ENCODE measurements at places on chromosomes 7 and 10.
A peak's percentile ranks its signal among the peaks of the same experiment; 100 is the strongest.

DNA sequence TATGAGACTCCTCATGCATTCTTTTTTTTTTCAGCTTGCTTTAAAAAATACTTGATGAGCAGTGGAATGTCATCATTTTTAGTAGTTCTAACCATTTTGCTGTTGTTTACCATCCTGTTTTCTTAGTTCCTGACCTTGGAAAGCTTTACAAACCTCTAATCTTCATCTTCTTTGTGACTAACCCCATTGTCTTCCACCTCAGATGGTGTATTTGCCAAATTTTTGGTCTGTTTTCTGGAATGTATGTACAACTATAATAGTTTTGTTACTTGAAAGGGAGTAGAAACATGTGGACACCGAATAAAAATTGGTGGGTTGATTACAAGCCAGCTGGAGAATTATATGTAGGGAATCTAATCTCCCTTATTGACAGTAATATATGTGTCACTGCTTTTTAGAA lies 172.7 kb downstream of the SND1 start:
- DNase-seq: no peak

DNA sequence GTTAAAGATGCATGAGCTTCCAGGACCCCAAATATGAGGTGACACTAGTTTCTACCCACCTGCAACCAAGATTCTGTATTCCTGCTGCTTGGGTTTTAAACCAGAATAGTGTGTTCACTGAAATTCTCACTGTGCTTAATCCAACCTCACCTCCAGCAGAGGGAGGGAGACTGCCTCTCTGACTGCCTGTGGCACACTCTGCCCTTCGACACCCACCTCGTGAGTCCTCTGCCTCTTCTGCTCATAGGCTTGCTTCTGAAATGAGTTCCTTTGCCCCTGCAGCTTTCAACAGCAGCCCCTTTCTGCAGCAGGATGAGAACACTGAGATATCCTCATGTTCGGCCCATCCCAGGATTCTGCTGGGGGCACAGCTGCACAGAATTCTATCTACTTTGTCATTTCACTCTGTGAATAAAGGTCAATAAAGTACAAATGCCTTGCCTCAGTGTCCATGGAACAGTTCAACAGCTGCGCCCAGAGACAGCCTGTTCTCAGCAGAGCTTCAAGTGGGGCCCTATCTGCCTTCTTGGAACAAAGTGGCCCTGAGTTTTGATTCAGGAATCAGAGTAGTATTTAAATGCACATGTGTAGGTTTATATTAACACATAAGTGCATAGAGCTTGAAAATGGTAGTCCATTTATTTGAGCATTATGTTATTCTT lies 632.5 kb downstream of the TNS3 start:
- no peak for DNase-seq

- no peak for DNase-seq
These were observed 47.6 kb downstream of the LAMB1 start for GRCh38 chr7:107955394-107955793.

- DNase-seq: no peak
These were observed 151.1 kb downstream of the TFPI2 start for GRCh38 chr7:93739424-93739823.

DNA sequence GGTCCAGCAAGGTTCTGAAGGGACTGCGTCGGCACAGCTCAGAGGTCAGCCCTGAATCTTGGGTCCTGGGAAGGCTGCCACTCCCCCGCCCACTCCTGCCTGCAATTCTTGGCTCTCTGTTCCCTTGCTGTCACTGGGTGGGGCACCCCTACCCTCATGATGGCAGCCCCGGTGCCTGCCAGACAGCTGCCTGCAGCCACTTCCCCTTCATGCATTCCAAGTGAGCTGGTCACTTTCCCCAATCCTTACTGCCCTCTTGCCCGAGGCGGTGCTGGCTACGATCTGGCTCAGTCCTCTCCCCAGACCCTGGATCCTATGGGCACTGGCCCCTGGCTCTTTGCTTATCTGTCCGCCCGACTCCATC lies 14.2 kb downstream of the MYL10 start:
- DNase-seq: no peak

DNA sequence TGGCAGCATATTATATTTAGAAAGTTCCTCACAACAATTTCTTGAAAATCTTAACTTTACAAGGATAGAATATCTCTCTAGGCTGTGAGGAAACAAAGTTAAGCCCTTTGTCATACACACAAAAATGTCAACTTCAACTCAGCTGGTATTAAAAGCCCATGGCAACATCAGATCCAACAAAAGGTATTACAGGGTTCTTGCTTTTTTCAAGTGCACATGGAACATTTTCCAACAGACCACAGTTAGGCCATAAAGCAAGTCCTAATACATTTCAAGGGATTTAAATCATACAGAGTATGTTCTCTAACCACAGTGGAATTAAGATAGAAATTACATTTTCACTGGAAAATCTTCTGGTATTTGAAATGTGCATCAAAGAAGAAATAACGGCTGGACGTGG lies 71.9 kb upstream of the OIT3 start:
- no peak for DNase-seq

DNA sequence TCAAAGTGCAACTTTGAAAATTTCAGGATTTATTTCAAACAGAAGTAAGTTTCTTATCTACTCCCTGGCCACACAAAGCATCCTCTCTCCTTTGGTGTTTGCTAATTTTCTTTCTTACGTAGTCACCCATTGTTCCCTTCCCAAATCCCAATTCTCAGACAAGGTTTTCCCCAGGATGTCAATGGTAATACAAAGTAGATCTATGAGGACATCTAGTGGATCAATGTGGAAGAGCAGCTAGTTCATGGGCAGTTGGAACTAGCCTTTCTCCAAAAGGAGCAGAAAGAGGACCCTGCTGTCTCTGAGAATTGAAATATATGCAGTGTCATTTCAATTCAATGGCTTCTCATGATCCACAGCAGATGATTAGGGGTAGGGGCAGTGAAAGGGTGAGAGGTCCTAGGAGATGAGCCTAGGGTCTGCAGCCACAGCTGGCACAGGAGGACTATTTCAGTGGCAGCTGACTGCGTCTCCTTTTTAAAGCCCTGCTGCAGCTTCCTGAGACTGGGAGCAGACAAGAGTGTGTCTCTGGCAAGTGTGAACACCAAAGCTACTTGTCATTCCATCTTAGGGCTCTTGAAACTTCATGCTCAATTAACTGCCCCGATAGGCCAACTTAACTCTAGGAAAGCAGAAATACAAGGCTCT lies 632.6 kb downstream of the KCNMA1 start:
- DNase-seq: no peak

DNA sequence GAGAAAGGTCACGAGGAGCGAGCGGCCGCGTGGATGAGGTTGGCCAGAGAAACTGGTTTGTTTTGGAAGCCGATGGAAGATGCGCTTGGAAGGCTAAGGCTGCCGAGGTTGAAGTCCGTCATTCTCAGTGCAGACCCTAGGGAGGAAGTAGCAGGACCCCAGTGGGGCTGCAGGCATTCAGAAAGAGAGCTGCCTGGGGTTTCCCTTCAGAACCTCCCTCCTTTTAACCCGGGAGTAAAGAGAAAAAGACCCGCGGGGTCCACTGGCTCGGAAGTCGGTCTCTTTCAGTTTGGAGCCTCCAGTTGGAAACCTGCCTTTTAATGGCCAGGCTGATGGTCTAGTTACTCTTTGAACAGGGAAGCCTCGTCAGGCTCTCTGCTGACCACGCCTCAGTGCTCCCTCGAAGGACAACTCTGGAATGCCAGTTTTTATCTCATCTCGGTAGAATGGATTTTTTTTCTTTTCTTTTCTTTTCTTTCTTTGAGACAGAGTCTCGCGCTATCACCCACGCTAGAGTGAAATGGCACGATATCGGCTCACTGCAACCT lies 188.6 kb downstream of the CUX1 start:
- no peak for DNase-seq

- no peak for DNase-seq
These were observed 38.0 kb downstream of the CYTH3 start for GRCh38 chr7:6234384-6234783.

DNA sequence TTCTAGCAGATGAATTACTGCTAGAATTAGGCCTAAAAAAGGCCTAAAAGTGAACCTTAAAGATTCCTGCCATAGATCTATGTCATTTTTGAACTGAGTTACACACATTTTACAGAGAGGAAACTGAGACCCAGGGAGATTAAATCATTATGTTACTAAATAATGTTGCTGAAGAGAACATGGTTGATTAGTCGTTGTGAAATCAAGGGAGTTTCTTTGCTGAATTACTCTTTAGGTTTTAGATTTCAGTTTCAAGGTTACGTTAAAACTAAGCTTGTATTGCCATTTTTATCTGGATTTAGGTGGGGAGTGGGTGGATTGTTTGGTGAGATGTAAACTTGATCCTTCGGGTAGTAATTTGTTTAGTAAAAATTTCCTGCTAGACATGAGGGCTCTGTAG lies 21.3 kb downstream of the CDK14 start:
- no peak for DNase-seq

DNA sequence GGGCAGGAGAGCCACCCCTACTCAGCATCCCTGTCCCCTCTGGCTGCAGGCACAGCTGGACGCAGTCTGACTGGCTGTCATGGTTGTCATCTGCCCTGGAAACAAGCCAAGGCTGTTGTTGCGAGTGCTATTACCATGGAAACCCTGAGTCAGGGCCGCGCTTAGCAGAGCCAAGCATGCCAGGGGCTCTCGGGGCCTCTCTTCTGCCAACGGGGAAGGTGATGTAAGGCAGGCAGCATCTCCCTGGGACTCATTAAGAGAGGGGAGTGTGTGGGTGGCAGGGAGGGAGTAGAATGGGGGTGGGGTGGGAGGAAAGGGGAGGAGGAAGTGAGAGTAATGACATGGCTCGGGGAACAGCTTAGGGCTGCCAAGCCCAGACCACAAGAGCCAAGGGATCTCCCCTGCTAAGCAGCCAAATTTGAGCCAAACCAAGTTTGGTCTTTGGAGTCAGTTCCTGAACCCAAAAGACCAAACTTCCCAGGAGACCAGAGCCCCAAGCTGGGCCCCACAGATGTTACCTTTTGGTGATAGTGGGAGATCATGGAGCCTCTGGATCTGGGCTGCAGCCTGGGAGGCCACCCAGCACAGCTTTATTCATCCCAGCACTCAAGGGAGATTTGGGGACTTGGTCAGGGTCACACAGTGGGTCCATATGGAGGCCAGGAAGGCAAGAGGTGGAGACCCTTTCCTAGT lies 67.6 kb downstream of the TMEM130 start:
- peak; percentile 9 for DNase-seq

DNA sequence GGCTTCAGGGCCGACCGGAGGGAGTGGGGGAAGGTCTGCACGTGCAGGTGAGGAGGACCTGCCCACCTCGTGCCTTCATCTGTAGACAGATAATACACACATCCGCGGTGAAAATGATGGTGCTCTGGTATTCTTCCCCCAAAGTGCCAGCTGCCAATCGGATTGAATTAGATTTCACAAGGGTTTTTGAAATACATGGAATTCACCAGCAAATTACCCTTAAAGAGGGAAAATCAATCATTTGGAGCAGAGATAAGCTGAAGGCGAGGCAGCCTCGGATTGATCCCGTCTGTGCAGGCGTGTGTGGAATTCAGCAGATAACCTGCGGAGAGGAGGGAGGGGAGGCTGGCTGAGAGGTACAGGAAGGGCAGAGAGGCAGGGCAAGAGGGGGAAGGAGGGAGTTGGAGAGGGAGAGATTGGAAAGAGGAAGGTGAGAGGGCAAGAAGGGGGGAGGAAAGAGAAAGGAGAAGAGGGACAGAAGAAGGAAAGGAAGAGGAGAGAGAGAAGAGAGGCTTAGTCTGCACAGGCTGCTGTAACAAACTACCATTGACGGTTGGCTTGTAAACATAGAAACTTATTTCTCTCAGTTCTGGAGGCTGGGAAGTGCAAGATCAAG lies 84.2 kb downstream of the C10orf105 start:
- DNase-seq: no peak

- DNase-seq: no peak
These were observed 16.3 kb downstream of the AKR1D1 start for GRCh38 chr7:138092486-138093028.

- peak; percentile 68 for DNase-seq
These were observed 25.3 kb downstream of the CCDC6 start for GRCh38 chr10:59880971-59881510.

- DNase-seq: no peak
These were observed 119.1 kb upstream of the FOXP2 start for GRCh38 chr7:114295522-114295921.

DNA sequence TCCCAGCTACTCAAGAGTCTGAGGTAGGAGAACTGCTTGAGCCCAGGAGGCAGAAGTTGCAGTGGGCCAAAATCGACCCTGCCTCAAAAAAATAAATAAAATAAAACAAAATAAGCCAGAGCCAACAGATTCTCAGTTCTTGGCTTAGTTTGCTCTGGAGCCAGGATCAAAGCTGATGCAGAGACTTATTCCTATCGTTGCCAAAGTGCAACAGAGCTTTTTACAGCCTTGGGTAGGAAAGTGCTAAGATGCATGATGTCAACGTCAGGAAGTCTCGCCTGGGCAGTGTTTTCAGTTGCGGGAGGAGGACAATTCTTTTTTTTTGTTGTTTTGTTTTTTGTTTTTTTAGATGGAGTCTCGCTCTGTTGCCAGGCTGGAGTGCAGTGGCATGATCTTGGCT lies 43.8 kb upstream of the CYTH3 start:
- DNase-seq: no peak

GRCh38 chr10:3865565-3865964 lies 80.6 kb upstream of the KLF6 start:
- DNase-seq: no peak

- DNase-seq: no peak
These were observed 7.8 kb downstream of the HTRA1 start for GRCh38 chr10:122468926-122469781.

GRCh38 chr7:147858421-147858820 lies 732.1 kb upstream of the C7orf33 start:
- no peak for DNase-seq

DNA sequence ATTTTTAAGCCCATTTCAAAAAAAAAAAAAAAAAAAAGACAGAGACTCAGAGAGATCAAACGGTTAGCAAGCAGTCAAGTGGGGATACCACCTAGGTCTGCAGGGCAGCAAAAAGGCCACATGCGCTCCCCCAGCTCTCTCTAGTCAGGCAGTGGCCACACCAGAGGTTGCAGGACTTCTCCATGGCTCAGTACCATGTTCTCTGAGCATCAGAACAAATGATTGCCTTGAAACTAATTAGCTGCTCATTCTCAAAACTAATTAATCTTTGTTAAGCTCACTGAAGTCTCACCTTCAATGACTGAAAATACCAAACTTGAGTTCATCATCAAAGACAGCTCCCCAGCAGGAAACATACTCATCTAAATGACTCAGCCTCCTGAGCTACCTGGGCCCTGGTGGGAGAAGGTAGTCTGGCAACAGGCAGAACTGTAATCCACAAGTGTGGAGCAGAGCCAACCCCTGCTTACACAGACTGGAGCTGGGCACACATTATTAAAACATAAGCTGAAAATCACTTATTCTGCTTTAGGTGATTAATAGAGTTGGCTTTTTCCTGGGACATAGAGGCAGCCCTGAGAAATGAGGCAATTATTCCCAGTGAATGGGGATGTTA lies 319.6 kb downstream of the GRID1 start:
- peak; percentile 2 for DNase-seq
